ENCODE measurements at places on chromosomes 16 and 17.

- DNase-seq, result no peak
Observed at GRCh38 chr17:31488264-31488981, 96.9 kb downstream of the RAB11FIP4 start.

DNA sequence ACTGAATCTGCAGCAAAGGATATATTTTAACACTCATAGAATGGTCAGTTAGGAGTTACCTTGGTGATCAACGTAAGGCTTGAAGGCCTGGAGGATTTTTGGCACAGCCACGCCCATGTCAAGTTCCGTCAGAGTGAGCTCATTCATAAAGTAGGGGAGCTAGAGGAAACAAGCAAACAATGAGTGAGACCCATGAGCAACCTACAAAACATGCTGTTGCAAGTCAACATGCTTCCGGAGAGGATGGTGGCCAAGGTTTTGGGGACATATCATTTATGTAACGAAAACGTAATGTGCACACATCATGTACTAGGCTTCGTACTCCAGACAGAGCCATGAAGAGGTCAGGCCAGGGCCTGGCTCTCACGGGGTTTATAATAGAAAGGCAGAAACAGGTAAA lies 41.1 kb upstream of the ERN1 start:
- no peak for DNase-seq

DNA sequence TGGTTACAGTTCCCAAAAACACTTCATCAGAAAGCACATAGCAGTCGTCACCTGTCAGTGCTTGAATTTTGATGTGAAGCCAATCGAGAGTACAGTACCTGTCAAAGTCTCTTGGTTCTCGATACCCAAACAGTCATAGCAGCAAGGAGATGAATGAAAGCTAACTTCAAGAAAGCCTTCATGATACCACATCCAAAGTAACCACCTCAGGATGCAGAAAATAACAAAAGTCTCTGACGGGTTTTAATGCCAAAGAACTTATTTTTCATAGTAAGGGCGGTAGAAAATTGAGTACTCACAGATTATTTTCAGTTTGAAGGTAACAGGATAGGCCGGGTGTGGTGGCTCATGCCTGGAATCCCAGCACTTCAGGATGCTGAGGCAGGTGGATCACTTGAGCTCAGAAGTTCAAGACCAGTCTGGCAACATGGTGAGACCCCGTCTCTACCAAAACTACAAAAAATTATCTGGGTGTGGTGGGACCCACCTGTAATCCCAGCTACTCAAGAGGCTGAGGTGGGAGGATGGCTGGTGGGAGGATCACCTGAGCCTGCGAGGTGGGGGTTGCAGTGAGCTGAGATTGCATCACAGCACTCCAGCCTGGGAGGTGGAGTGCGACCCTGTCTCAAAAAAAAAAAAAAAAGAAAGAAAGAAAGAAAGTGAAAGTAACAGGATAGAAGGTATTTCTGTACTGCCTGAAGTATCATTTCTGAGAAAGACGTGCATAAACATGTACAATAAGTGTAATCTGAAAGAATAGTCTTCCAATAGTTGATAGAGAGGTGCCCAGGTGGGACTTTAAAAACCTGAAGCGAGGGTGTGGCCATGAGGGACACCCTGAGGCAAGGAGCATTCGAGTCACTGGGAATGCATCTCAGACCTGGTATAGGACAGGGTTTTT lies 15.4 kb downstream of the MFSD11 start:
- DNase-seq, result no peak

GRCh38 chr17:40561294-40561870 lies 3.9 kb downstream of the CCR7 start:
- DNase-seq, result no peak

DNA sequence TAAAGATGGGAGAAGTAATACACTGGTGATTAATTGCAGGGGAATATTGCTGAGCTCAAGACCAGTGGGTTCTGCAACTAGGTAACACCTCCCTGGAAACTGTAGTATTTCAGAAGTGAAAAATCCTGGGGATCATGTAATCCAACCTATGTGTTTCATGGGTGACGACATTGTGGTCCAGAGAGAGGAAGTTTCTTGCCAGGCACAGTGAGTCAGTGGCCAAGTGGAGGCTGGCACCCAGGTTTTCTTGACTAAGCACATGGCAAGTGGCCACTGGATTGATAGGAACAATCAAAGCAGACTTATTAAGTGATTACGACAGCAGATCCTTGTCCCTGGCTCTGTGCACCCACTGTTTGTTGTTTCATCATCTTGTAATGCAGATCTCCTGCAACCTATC lies 14.6 kb upstream of the CIITA start:
- no peak for DNase-seq

DNA sequence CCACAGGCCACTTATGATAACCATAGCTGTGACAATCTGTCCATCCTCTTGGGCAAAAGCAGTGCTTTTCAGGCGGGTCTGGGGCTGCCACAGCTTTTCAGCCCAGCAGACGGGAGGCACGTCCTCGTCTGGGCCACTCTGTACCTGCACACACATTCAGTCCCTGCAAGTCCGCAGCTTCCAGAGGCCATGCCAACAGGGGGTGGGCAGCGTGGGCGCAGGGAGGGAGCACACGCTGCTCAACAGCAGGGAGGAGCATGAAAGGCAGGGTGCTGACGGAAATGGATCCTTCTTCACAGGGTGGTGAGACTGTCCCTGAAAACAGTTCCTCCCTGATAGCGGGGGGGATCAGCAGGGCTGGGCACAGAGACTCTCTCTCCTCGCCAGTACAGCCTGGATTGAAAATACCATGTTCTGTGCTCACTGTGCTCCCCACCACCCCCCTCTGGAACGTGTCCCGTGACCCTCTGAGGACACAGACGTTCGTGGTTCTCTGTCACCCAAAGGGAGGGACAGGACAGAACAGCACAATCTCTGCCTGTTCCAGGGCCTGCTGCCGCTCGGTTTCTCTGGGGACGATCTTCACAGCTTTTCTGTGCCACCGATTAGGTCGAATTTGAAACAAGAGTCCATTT lies 41.7 kb downstream of the PEMT start:
- no peak for DNase-seq

DNA sequence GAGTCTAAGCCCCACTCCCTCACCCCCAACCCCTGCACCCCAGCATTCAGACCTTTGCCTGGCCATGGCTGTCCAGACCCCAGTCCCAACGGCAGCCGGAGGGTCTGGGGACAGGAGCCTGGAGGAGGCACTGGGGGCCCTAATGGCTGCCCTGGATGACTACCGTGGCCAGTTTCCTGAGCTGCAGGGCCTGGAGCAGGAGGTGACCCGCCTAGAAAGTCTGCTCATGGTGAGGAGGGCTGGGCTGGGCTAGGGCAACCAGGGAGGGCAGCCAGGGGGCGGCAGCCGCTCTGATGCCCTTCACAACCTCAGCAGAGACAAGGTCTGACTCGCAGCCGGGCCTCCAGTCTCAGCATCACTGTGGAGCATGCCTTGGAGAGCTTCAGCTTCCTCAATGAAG lies 14.4 kb downstream of the RIPOR1 start:
- DNase-seq, result no peak

- DNase-seq, result no peak
Observed at GRCh38 chr16:2709588-2709984, 10.4 kb downstream of the PRSS27 start.

DNA sequence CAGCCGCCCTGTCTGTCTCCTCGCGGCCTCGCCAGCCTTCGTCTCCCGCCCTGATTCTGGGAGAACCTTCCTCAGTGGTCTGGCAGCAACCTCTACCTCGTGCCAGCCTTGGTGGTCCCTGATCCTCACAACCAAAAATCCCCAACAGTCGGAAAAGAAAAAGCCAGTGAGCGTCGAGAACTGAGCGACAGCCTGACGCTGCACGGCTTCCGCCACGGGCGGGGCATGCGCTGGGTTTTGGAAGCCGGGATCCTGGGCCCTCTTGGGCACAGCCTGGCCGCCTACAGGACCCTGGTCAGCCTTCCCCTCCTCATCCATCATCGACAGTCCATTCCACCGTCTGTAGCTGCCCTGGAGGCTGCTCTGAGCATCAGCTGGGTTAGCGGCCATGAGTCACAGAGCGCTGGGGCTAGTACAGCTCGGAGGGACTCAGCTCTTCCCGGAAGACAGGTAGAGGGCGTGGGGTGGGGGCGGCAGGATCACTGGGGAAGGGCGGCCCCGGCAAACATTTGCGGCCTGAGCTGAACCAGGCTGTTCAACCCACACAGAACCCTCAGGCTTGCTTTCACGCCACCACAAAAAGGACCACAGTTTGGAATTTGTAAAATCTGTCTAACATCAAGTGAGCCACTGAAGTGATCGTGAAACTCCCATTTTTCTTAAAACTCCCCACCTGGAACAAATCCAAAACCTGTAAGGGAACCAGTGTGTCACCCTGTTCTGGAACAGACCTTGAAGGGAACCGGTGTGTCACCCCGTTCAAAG lies 55.4 kb upstream of the DOC2B start:
- DNase-seq, result no peak

DNA sequence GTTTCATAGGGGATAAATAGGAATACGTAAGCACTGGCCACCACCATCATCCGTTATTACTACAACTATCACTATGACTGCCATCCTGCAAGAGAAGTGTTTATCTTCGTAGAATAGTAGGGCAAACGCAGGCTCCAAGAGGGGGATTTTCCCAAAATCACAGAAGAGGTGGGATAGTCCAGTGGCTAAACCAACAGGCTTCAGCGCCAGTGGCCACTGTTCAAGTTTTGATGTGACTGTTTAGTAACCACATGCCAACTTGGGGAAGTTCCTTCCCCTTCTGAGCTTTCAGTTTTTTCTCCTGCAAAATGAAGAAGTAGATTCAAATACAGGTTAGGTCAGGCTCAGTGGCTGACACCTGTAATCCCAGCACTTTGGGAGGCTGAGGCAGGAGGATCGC lies 60.7 kb upstream of the GRIN2A start:
- DNase-seq, result no peak

GRCh38 chr17:34306466-34306865 lies 12.8 kb upstream of the CCL8 start:
- no peak for DNase-seq

GRCh38 chr17:45730192-45730591 lies 53.9 kb upstream of the CRHR1 start:
- DNase-seq, result no peak

DNA sequence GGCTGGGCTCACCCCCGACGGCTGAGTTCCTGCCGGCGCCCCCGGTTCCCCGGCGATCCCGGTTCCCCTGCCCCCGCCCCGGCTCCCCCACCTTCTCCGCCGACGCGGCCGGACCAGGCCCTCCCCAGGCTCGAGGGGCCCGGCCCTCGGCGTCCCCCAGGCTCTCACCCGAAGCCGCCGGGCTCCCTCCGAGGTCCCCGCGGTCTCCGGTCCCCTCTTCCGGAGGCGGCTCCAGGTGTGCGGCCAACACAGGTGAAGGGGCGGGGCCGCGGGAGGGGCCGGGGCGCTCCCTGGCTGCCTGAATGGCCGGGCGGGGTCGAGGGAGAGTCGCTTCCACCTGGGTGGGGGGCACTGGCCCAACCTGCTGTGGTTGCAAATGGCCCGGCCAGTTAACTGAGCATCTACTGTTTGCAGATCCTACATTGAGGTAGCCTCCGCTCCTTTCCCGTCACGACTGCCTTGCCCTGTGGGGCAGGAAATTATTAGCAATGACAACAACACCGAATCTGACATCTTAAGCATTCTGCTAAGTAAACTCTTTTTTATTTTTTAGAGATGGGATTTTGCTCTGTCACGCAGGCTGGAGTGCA lies at the start of gene BICDL2:
BICDL2 (minus strand) TSS at position 219 of the 590 bp plus-strand sequence. CDS start 1,448 bp downstream, outside the sequence.
- no peak for DNase-seq

DNA sequence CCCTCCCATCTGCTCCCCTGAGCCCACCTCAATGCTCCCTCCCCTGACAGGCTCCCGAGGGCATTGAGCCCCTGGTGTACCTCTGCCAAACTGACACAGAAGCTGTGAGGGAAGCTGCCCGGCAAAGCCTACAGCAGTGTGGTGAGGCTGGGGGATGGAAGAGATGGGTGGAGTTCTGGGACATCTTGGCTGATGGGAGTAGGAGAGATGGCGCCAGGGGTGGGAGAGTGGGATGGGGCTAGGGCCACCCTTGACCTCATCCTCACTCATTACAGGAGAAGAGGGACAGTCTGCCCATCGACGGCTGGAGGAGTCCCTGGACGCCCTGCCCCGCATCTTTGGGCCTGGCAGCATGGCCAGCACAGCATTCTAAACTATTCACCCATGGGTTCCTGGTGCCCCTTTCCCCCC lies 16.2 kb upstream of the CTCF start:
- no peak for DNase-seq

- no peak for DNase-seq
Observed at GRCh38 chr17:41263212-41263611, 2.0 kb upstream of the KRTAP9-6 start.

DNA sequence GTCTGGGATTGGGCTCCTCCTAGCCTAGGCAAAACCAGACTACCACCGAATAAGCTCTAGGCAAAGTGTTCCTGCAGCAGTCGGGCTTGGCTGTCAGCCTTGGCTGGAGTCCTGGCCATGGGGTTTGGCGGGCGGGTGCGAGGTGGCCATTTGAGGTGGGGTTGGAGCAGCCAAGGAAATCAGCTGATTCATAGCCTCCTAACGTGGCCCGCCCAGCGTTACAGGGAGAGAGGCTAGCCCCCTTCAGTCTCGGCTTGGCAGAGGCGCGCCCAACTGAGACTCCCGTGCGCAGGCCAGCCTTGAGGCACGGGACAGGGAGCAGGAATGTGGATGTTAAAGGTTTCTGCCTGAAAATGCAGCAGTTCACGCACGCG lies 1.9 kb downstream of the PMP22 start:
- no peak for DNase-seq

- DNase-seq, result no peak
Observed at GRCh38 chr17:64216338-64217248, 46.5 kb downstream of the TEX2 start.
